ENCODE measurements at places on chromosomes 12 and 14.
A peak's percentile ranks its signal among the peaks of the same experiment; 100 is the strongest.

DNA sequence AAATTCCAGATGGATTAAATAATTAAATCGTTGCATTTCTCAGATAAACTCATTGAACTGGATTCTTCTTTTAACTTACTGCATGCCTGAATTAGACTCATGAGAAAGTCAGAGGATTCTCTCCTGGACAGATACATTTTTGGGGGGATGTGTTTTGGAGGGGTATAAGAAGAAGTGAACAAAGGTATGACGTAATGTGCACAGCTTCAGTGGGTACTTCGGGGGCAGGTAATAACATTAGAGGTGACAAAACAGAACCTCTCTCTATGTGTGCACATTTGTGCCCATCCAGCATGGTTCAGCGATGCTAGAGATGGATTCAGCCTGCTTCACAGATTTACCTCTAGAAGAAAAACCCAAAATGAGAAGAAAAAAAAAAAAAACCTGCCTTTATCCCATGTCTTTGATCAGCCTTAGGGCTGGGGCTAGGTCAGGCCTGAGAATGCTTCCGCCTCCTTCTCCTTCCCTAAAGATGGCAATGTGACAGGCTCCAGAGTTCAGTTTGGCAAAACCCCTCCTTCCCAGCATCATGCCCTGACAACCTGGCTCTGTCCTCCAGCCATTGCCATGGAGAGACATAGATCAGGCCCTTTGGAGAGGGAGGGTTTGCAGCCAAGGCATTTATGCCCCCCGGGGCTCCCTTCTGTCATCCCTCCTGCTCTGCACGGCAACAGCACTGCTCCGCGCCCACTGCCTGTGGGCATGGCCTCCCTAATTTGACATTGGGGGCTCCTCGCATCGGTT is 166.7 kb downstream of the KCNA5 start:
- no peaks in the 10 kb centered on the region for H3K4me1 ChIP-seq
- H3K27me3 ChIP-seq, result no peaks in the 10 kb centered on the region
- no peaks in the 10 kb centered on the region for H3K36me3 ChIP-seq
- no peak for DNase-seq

DNA sequence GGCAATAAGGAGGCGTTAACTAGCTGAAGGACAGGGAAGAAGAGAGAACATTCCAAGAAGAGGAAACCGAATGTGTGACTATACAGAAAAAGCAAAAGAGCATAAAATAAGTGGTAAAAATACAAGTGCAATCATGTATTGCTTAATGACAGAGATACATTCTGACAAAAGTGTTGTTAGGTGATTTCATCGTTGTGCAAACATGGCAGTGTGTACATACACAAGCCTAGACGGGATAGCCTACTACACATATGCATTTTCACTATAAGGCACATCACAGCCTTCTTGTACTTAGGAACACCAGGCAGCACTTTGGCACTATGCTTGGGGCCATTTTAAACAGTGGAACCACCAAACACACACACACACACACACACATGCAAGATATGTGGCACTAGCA is 299.3 kb downstream of the BCAT1 start:
- DNase-seq, result no peak
- no peak overlapping the region for H3K4me3 ChIP-seq
- H3K27ac ChIP-seq, result no peak overlapping the region
- H3K4me1 ChIP-seq, result no peaks in the 10 kb centered on the region
- no peaks in the 10 kb centered on the region for H3K27me3 ChIP-seq

DNA sequence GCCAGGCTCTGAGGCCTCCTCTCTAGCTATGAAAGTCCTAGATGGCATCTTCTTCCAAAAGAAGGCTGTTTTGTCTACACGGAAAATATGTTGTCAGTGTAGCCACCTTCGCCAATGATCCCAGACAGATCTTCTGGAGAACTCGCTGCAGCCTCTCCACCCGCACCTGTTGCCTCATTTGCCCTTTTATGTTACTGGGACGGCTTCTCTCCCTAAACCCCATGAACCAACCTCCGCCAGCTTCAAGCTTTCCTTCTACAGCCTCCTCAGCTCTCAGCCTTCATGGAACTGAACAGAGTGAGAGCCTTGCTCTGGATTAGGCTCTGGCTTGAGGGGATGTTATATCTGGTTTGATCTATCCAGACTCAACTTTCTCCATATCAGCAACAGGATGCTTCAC is 10.8 kb downstream of the P2RX2 start:
- H3K27me3 ChIP-seq, result no peaks in the 10 kb centered on the region
- no peak overlapping the region for H3K4me3 ChIP-seq
- no peaks in the 10 kb centered on the region for H3K36me3 ChIP-seq
- no peak overlapping the region for H3K27ac ChIP-seq
- no peak for DNase-seq

DNA sequence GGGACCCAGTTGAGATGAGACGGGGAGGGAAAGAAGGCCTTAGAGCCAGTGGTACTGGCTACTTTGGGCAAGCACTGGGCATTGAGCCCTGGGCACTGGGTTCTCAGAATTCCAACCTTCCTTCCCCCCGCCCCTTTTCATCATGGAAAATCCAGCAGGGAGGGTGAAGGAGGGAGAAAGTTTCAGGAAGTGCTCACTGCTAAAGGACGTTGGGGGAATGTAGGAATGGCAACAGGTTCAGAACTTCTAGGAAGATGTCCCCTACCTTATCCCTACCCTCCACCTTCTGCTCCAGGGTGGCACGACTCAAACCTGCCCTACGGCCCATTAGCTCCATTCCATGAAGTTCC is 4.2 kb upstream of the TNS2 start:
- H3K27me3 ChIP-seq, result peaks cover 6% of the 10 kb centered on the region
- no peak overlapping the region for H3K27ac ChIP-seq
- peak overlapping the region; percentile 81 for H3K4me3 ChIP-seq

DNA sequence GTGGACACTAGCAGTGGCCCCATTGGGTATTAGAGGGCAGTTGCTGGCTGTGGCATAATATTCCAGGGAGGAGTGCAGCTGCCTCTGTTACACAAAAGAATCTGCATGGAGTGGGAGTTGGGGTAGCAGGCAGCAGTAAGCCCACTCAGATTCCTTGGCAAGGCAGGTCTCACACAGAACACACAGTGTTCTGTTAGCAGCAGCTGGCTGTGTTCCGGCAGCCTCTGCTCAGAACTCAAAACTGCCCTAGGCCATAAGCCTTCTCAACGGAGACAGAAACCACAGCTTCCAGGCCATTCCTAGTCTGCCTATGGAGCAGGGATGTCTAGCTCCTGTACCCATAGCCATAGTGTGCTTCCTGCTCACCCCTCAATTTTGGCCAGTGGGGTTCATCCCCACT is 1085.4 kb downstream of the SLC6A15 start:
- no peak overlapping the region for H3K27ac ChIP-seq
- no peaks in the 10 kb centered on the region for H3K36me3 ChIP-seq
- H3K4me1 ChIP-seq, result no peaks in the 10 kb centered on the region
- H3K27me3 ChIP-seq, result no peaks in the 10 kb centered on the region

- H3K27ac ChIP-seq, result no peak overlapping the region
- H3K4me1 ChIP-seq, result no peaks in the 10 kb centered on the region
- peaks cover 6% of the 10 kb centered on the region for H3K27me3 ChIP-seq
- DNase-seq, result no peak
Measured at GRCh38 chr12:3520168-3520567, 29.2 kb downstream of the PRMT8 start.

- DNase-seq, result no peak
- peaks cover 34% of the 10 kb centered on the region for H3K27me3 ChIP-seq
- H3K27ac ChIP-seq, result no peak overlapping the region
- no peaks in the 10 kb centered on the region for H3K4me1 ChIP-seq
- H3K4me3 ChIP-seq, result no peak overlapping the region
Measured at GRCh38 chr14:104970231-104971068, 7.7 kb downstream of the AHNAK2 start.

- H3K27me3 ChIP-seq, result no peaks in the 10 kb centered on the region
- no peak overlapping the region for H3K4me3 ChIP-seq
- no peaks in the 10 kb centered on the region for H3K36me3 ChIP-seq
- no peak overlapping the region for H3K27ac ChIP-seq
Measured at GRCh38 chr14:77109656-77110055, 11.6 kb downstream of the CIPC start.

GRCh38 chr12:65524666-65525065 is 246.2 kb downstream of the MSRB3 start:
- H3K27me3 ChIP-seq, result no peaks in the 10 kb centered on the region
- no peaks in the 10 kb centered on the region for H3K4me1 ChIP-seq
- DNase-seq, result no peak
- H3K27ac ChIP-seq, result no peak overlapping the region

DNA sequence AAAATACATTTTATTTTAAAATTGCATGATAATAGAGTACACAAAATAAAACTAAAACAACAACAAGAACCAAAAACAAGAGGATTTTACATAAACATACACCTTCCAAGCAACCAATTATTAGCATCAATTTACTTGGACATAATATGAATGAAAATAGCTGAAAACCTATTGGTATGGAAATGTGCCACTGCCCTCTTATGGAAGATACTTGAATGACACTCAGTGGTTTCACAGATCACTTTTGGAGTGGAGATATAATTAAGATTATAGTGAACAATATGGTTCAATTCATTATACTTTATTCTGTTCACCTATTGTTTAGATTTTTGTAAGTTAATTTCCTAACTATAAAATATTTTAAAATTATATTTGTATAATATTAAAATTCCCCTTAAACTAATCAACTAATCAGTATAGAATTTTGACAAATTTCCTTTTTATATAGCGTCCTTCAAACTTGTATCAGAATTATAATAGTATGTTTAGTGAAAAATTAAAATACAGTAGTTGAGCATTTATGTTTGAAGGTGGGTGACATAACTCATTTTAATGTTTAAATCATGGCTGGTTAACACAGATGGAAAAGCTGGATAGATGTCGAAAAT is 70.1 kb downstream of the SLC6A15 start:
- no peaks in the 10 kb centered on the region for H3K36me3 ChIP-seq
- H3K27ac ChIP-seq, result no peak overlapping the region
- H3K4me3 ChIP-seq, result no peak overlapping the region
- H3K27me3 ChIP-seq, result no peaks in the 10 kb centered on the region
- H3K4me1 ChIP-seq, result no peaks in the 10 kb centered on the region

DNA sequence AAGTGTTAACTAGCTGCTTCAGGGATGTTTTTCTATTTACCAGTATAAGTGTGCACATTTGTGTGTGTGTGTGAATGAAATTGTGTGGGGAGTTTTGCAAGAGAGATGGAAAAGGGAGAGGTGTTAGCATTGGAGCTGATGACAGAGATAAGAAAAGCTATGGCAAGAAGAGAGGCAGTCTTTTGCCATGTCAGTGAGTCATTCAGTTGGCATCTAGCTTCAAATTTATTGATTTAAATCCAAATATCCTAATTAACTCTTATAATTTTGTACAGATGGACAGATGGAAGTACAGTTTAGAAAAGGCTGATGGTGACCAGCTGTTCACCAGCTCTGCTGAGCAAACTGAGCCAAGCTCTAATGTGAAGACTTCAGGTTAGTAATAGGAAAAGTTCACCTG is 3.3 kb upstream of the BHLHE41 start:
- peaks cover 7% of the 10 kb centered on the region for H3K4me1 ChIP-seq
- H3K27ac ChIP-seq, result no peak overlapping the region
- no peaks in the 10 kb centered on the region for H3K36me3 ChIP-seq
- DNase-seq, result no peak

- no peak overlapping the region for H3K4me3 ChIP-seq
- H3K36me3 ChIP-seq, result no peaks in the 10 kb centered on the region
Measured at GRCh38 chr14:105867961-105868599, 341.7 kb downstream of the TMEM121 start.

DNA sequence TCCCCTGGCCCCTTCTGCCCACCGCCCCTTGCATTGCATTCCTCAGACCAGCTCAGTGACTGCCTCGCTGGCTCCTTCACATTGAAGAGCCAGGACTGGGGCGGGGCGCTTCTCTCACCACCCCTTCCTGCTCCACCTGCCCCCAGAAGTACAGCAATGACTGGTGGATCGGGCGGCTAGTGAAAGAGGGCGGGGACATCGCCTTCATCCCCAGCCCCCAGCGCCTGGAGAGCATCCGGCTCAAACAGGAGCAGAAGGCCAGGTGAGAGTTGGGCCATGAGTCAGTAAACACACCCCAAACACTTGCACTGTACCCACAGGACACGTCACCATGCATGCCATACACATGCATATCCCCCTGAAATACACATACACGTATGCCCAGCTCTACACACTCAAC is 5.8 kb downstream of the CACNB3 start:
- H3K36me3 ChIP-seq, result no peaks in the 10 kb centered on the region
- 0 out of 2 replicates have a peak overlapping the region, but pooled peaks have one; percentile 1 for H3K4me3 ChIP-seq
- H3K27ac ChIP-seq, result peak overlapping the region; percentile 46
- DNase-seq, result peak; percentile 89
- peaks cover 17% of the 10 kb centered on the region for H3K4me1 ChIP-seq
- no peaks in the 10 kb centered on the region for H3K27me3 ChIP-seq

DNA sequence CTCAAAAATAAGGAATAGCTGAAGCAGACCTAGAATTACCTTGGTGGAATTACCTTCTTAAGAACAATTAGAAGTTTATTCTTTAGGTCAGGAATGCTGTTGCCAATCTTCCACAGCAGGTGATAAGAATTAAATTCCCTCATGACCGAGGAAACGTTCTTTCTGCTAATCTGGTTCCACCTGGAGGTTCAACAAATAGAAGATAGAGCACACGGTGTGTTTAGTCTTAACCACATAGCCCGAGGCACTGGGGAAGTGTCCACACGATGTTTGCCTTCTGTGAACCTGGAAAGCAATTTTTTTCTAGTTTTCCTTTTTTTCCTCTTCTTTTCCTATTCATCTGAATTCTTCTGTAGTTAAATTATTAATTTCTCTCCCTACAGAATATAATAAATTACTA is 906.9 kb downstream of the NRXN3 start:
- no peak overlapping the region for H3K4me3 ChIP-seq
- DNase-seq, result no peak

- peak overlapping the region; percentile 64 for H3K27ac ChIP-seq
- H3K36me3 ChIP-seq, result no peaks in the 10 kb centered on the region
- H3K27me3 ChIP-seq, result no peaks in the 10 kb centered on the region
- H3K4me3 ChIP-seq, result no peak overlapping the region
- H3K4me1 ChIP-seq, result peaks cover 27% of the 10 kb centered on the region
Measured at GRCh38 chr12:6784296-6784695, 5.0 kb upstream of the CD4 start.

DNA sequence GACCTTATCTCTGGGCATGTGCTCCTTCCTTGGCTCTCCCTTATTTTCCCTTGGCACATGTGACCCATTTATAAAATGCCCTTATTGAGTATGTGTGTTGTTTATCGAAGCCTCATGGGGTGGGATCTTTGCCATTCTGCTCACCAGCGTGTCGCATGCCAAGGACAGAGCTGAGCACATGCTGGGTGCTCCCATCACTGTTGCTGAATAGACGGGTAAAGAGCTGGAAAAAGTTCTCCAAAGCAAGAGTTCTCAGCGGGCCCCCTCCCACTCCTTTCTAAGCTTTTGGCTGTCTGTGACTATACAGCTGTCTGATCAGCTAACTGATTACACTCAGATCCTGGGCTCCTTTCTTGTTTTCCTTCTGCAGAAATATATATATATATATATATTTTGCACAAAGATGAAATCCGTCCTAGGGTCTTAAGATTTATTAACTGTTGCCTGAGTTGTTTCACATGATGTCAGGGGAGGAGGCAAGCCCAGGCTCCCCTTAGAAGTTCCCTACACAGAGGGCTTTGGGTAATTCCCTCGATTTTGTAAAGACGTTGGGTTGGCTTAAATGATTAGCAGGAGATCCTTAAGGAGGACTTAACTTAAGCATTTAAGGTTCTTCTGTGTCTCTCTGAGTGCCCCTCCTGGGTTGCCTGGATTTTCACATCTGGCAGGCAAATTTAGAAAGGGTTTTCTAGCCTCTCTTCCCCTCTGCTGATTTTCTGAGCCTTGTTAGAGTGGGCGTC is 71.6 kb downstream of the TMEM132C start:
- H3K36me3 ChIP-seq, result no peaks in the 10 kb centered on the region
- no peak for DNase-seq
- no peaks in the 10 kb centered on the region for H3K27me3 ChIP-seq
- no peaks in the 10 kb centered on the region for H3K4me1 ChIP-seq
- no peak overlapping the region for H3K27ac ChIP-seq

Data from MM.1S (cell line).